ENCODE measurements at places on chromosomes 2 and 18.

DNA sequence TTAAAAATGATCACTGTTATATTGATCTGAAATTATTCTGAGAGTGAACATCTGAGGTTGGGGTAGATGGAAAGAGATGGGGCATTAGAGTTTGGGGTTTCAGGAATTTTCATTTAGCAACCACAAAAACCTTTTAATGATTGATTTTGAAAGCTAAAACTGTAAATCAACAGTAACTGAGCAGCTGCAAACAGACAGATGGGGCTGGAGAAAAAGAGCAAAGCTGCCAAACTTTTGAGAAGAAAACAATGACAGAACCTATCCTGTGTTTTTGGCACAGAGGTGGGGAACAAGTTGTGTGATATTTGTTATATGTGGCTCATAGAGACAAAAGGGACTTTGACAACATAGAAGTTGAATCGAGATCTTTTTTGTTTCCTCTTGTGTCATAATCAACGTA lies 415.8 kb upstream of the DSEL start:
- no peak for DNase-seq

DNA sequence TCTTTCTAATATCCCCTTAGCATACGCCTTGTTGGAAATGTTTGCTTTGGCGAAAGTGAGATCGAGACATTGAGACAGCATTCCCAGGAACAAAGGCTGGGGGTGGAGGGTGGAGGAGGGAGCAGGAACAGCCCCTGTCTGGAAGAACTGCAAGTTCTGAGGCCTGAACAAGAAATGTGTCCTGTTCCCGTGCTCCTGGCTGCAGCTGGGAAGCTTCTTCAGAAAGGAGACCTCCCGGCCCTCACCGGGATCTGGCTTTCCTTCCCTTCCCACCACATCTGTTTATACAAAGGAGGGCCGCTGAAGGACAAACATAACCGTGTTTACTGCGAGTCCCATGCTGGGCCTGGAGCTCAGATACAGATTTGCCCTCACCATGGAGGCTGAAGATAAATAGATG lies 35.9 kb downstream of the AFF3 start:
- no peak for DNase-seq

DNA sequence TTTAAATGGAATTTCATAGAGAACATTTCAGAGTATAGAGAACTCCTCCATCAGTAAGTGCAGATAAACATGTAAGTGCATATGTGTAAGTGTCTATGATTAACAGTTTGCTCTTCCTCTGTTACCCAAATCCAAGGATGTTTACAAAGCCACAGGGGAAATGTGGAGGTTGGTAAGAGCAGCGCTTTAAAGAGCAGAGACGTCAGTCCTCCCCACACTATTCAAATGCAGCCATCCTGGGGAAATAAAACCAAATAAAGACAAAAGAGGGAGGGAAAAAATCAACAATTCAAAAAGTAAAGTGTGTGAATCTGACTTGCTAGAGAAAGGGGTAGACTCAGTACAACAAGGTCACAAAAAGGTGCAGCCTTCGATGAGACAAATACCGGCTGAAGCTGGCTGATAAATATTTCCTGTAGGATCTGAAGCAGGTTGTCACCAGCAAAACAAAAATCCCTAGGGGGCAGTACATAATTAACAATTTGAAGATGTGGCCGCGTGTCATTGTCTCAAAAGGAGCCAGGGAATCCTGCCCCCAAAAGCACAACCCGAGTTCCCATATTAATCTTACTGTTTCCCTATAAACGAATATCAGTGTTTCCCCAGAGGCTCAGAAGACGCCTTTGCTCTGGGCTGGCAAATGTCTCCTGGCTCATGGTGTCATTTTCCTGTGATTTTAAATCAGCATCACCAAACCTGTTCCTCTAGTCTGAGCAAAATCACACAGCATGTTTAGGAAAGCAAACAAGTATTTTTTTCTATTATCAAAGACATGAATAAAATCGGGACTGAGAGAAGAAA lies 216.5 kb downstream of the CDCA7 start:
- peak; percentile 8 for DNase-seq

GRCh38 chr2:8927510-8928455 lies 75.7 kb downstream of the MBOAT2 start:
- no peak for DNase-seq

GRCh38 chr2:201642086-201642578 lies 1.2 kb downstream of the TMEM237 start:
- no peak for DNase-seq

GRCh38 chr2:84896567-84896966 lies 8.9 kb upstream of the TMSB10 start:
- DNase-seq: no peak

DNA sequence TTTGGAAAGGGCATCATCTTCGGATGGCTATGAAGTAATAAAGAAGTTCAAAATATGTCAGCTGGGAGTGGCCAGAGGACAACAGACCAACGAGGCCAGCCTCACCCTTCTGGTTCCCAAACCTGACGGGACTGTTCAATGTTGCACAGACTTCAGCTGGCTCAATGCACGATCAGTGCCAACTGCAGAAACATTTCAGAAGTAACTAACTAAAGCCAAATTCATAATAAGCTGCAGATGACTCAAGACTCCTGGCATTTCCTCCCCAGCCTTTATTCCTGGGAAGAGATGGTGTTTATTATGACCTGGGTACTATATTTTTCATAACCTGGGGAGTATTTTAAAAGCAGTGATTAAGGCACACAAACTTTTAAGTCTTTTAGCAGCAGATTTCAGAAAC lies 3.8 kb upstream of the ATP6V1C2 start:
- no peak for DNase-seq

GRCh38 chr2:64574871-64575270 lies 50.7 kb downstream of the AFTPH start:
- DNase-seq: no peak

GRCh38 chr2:31275976-31276375 lies 42.0 kb downstream of the EHD3 start:
- DNase-seq: no peak

DNA sequence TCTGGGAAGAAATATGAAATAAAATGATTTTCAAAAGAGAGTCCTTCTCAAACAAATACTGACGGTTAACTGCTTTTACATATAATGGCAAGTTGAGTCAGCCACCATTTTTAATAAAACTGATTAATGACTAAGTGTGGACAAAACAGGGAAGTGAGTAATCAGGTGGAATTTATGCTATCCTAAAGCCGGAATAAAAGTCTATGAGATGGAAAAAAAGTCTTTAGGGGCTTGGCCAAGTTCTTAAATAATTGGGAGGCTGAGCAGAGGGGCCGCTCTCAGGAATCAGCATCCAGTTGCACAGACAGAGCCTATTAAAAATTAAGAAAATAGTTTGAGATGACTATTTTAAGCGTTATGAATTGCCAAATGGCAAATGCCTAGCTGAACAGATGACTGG lies 58.6 kb upstream of the AFF3 start:
- DNase-seq: no peak

GRCh38 chr2:237567276-237568029 lies 1.1 kb downstream of the PRLH start:
- DNase-seq: no peak

DNA sequence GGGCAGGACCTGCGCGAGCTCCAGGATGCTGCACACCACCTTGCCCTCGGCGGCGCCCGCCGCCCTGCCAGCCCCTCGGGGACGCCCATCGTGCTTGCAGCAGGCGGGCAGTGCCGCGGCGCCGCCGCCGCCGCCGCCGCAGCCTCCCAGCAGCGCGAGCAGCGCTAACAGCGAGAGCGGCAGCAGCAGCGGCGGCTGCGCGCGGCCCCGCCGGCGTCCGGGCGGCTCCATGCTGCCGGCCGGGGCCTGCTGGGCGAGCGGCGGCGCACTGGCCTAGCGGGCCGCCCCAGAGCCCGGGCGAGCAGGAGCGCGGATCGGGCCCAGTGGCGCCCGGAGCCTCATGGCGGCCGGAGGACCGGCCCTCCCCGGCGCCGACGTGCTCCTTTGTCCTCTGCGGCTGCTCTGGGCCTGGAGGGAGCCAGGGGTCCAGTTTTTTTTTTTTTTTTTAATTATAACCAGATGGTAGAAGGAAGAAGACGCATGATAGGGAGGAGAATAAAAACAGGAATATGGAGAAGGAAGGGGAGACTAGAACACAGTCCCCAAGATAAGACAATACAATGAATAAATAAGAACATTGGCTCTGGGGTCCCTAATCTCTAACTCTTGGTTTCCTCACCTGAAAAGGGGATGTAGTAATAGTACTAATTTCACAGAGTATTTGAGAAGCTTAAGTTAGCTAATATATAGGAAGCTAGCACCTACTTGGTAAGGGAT lies 17.1 kb upstream of the ANKRD62 start:
- DNase-seq: no peak

- no peak for DNase-seq
Measured at GRCh38 chr2:36190097-36190496, 165.5 kb upstream of the CRIM1 start.

GRCh38 chr2:120508567-120509041 lies 162.7 kb downstream of the INHBB start:
- no peak for DNase-seq

DNA sequence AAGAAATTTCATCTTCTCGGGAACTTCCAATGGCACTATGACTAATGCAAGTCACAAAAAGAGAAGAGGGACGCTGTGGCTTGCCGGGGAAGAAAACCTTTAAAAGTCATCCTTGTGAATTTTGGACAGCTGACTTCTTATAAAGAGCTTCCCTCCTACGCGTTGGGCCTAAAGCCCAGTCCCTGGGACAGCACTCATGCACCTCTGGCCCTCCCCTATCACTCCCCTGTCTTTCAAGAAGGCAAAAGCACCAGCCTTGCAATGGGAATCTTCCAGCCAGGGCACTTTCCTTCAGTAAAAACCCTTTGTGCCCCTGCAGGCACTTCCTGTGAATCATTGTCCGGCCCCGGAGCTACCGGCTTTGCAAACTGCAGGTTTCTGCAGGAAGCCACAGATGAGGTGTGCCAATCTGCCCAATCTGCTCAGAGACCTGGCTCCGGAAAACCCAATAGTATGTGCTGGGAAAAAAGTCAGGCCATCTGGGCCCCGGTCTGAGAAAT lies 7.1 kb downstream of the MREG start:
- peak; percentile 71 for DNase-seq

DNA sequence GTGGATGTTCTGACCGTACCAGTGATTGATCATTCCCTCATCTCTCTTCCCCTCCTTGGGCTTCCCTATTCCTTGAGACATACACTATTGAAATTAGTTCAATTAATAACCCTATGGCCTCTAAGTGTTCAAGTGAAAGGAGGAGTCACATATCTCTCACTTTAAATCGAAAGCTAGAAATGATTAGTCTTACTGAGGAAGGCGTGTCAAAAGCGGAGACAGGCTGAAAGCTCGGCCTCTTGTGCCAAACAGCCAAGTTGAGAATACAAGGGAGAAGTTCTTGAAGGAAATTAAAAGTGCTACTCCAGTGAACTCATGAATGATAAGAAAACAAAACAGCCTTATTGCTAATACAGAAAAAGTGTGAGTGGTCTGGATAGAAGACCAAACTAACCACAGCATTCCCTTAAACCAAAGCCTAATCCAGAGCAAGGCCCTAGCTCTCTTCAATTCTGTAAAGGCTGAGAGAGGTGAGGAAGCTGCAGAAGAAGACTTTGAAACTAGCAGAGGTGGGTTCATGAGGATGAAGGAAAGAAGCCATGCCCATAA lies 144.4 kb upstream of the LYPD6 start:
- no peak for DNase-seq

GRCh38 chr18:69599377-69599776 lies 198.7 kb downstream of the DOK6 start:
- DNase-seq: no peak

- peak; percentile 70 for DNase-seq
Measured at GRCh38 chr18:51153659-51154371, 43.7 kb downstream of the MEX3C start.

- no peak for DNase-seq
Measured at GRCh38 chr2:16656784-16657391, 8.7 kb downstream of the CYRIA start.

- no peak for DNase-seq
Measured at GRCh38 chr2:18849841-18850578, 260.6 kb upstream of the NT5C1B start.

- DNase-seq: no peak
Measured at GRCh38 chr2:196249860-196250259, 78.5 kb upstream of the STK17B start.

DNA sequence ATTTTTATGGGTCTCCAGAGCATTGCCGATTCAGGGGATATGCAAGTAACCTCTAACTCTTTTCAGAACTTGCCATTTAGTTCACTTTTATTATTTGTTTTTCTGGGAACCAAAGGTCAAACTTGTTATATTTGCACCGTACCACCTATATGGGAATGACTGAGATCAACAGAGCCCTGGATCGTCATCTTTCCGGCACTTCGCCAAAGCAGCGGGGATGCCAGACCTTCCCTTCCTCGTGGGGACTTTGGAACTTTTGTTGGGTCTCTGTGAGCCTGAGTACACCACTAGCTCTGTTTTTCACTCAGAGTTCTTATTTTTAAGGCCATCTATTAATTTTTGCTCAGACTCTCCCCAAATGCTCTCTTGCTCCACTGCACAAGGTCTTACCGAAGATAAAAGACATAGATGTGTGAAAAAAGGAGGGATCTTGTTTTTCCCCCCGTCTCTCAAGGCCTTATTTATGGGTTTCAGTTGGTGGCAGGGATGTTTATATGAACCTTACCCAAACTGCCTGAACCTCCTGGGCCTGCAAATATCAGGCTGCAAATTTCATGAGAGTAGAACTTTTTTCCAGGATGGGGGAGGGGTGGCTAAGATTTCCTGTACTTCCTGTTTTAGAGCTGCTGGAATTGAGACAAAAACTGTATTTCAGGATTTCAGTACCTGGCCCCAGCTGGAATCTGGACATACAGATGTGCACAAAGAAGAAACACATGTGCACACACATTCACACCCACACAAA lies 350.3 kb downstream of the HRH4 start:
- DNase-seq: no peak

GRCh38 chr2:159009940-159010339 lies 41.5 kb downstream of the TANC1 start:
- no peak for DNase-seq

DNA sequence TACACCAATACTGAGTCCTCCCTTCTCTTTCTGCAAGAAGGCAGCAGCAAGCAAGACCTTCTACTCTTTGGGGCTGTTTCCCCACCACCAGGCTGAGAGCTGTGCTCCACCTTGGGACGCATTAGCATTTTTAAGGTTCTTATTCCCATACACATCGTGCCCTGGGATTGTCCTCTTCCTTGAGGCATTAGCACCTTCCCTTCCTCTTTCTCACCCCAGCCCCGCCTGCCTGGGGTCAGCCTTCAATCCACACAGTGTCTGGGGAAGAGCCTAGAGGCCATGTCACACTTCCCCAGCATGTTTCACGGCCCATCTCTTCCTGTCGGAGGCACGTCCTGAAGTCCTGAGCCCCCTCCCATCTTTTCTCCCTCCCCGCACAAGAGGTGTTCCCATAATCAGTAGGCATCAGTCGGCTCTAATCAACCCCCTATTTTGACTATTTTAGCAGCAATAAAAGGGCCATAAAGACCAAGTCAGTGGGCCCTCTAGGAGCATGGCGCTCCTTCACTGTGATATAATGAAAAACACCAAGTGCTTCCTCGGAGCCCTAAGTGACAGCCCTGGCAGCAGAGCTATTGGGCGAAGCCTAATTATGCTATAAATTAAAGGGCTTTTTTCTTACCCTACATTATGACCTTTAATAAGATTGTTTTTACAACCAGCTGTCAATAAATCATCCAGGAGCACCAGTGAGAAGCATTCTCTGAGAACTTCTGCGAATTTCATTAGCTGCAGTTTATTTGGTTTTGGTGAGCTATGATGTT lies 55.0 kb upstream of the PKDCC start:
- no peak for DNase-seq

- DNase-seq: no peak
Measured at GRCh38 chr2:212709280-212709679, 170.7 kb upstream of the ERBB4 start.
